LNCaP clone FGC (cell line): ENCODE measurements at places on chromosomes 13 and 19.

DNA sequence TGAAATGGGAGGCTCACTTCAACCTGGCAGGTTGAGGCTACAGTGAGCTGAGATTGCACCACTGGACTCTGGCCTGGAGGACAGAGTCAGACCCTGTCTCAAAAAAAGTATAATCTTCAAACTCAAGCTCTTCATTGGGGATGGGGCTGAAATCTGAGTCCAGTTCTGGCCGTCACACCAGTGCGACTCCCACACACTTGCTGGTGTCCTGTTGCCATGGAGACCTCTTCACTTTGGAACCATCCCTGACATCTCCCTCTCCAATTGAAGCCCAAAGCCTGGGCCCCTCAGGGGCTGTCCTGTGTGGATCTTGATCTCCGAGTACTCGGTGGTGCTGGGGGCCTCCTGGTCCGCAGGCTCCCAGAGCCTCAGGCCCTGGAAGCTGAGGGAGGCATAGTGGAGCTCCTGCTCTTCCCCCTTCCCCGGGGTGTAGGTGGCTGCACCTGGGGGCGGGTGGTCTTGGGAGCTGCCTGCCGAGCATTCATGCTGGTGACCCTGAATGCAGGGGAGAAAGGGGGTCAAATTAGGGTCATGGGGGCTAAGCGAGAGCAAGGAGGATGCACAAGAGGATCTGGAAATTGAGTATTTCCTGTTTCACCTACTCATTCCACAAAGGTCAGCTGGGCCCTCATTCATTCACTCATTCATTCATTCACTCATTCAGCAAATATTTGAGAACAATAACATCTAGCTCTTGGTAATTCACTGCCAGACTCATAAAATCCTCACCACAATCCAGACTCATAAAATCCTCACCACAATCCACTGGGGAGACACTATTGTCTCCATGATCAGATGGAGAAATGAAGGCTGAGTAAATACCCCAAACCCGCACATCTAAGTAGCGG lies 11.0 kb downstream of the SIGLEC11 start:
- DNase-seq = no peak

- no peak for DNase-seq
Observed at GRCh38 chr13:49323344-49323743, 75.6 kb downstream of the CDADC1 start.

GRCh38 chr19:41367848-41368301 lies 3.9 kb upstream of the B9D2 start:
- DNase-seq = no peak

- no peak for DNase-seq
Observed at GRCh38 chr19:48689449-48689848, 6.3 kb upstream of the FUT2 start.
